ENCODE measurements at places on chromosomes 3 and 15.

DNA sequence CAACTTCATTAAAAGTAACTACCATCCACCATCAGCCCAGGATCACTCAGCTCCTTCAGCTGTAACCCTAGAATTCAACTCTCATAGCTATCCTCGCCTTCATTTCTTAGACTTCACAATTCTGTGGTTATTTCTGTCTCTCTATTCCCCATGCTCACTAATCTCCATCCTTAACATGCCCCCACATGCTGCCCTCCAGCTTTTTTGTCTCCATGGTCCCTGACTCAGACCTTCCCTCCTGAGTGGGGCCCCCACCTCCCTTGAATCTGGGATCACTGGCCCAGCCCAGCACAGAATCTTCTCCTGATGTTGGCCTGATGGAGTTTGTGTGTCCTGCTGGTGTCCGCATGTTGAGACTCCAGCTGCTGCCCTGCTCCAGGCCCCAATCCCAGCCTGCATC lies 41.7 kb downstream of the CHST14 start:
- no peak for DNase-seq

- no peak for DNase-seq
These were observed 25.8 kb downstream of the COLQ start for GRCh38 chr3:15495461-15496340.

GRCh38 chr3:149437710-149438109 lies 36.8 kb upstream of the TM4SF4 start:
- DNase-seq: no peak

DNA sequence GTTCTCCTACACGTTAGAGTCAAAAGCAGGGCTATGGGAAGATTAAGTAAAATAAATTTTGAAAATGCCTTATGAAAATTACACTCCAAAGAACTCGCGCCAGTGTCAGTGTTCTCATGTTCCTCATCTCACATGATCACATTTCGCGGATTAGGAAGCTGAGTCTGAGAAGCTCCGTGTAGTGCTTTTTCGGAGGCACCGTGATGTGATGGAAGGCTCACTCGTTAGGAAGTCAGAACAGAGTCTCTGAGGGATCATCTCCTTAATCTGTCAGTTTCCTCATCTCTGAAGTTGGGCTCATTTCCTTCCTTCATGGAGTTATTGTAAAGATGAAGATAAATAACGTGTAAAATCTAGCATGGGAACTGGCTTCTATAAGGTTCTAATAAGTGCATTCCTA lies 3.2 kb downstream of the ADIPOQ start:
- DNase-seq: no peak

GRCh38 chr15:55247311-55247710 lies 42.3 kb downstream of the RAB27A start:
- no peak for DNase-seq

DNA sequence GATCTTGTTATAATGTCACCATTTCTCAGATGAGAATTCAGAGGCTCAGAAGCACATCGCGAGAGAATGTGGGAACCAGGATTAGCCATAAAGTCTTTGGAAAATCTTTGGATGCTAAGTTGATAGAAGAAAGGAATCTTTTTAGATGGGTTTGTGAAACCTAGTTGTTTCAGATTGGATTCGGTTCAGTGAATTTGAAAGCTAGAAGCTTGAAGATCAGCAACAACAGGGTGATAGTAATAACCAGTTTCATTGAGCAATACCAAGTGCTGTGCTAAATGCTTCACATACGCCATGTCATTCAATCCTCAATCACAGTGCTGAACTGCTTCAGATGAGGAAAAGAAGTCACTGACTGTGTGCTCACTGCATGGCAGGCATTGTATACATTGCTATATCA lies 47.4 kb upstream of the MITF start:
- DNase-seq: no peak

GRCh38 chr3:97952280-97952679 lies 20.0 kb downstream of the RIOX2 start:
- no peak for DNase-seq

DNA sequence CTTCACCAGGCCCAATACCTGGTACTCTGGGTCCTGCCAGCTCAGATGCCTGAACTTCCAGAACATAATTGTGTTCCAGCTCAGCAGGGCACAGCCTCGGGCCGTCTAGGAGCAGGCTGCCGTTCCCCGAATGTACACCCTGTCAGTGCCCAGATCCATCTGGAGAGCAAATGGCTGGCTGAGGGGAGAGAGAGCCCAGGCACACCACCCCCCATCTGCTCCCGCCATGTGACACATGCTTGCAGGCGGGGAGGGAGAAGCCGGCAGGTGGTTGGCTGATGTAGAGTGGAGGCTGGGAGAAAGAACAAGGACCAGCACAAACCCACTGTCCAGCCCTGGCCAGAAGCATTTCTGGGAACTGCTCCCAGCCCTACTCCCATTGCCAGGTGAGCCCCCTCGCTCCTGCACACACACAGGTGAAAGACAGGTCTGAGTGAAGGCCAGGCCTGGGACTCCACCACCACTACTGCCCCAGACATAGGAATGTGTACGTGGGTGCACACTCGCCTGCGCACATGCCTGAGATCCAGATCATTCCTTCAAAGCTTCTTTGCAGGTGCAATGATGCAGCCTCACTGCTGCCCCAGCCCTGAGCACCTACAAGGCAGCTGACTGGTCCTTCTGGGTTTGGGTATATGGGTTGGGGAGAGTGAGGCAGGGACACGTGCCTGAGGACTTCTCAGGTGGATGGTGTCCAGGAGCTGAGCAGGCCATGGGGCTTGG lies 53.5 kb downstream of the SEMA5B start:
- DNase-seq: no peak

DNA sequence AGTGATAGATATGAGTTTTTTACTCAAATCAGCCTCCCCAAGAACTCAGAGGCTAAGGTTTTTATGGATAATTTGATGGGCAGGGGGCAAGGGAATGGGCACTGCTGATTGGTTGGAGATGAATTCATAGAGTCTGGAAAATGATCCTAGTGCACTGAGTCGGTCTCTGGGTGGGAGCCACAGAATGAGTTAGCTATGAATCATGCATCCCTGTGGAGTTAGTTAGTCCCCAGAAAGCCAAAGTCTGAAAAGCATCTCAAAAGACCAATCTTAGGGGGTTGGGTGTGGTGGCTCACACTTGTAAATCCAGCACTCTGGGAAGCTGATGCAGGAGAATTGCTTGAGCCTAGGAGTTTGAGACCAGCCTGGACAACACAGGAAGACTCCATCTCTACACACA lies 516.1 kb downstream of the AGBL1 start:
- no peak for DNase-seq

DNA sequence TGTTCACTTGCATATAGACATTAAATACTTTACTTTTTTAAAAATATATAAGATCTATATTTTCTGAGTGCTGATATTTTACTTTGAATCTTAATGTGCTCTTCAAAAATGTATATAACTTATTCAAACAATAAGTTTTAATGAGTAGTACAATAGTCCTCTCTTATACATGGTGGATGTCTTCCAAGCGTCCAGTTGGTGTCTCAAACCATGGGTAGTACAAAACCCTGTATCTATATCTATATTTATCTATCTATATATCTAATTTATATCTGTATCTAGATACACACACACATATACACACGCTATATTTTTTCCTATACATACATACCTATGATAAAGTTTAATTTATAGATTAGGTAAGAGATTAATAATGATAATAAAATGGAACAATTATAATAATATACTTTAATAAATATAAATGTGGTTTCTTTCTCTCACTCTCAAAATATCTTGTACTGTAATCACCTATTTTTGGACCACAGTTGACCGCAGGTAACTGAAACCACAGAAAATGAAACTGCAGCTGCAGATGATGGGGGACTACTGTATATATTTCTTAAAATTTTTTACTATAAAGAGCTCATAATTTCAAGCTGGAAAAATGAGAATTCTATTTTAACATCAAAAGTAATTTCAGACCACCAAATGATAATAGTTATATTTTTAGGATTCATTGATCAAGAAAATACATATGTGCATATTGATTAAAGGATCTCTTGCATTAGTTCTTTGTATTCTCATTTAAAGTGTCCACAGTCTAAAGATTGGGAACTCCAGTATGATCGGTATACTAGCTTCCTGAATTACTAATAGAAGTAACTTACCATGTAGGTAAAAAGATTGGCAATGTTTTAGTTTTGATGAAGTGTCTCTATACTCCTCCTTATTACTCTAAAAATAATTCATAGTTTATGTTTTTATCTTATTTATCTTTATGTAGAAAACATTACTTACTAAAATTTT lies 215.1 kb upstream of the MLF1 start:
- DNase-seq: no peak

- peak; percentile 41 for DNase-seq
These were observed 143.1 kb downstream of the MYLK start for GRCh38 chr3:123741041-123741511.

DNA sequence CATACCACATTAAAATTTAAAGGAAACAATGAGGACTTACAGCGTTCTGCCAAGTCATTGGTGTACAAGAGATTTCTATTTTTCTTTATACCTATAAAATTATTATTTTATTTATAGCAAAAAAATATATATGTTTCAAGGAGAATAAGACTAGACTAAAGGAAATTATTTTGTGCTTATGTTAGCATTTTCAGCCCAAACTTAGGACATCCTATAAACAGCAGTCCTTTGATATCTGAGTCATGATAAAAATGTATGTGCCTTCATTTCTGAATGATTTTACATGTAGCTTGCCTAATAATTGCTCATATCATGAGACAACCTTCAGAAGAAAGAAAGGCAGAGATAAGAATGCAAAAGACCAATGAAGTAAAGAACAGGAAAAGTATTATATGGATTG lies 16.7 kb upstream of the CPA3 start:
- no peak for DNase-seq

DNA sequence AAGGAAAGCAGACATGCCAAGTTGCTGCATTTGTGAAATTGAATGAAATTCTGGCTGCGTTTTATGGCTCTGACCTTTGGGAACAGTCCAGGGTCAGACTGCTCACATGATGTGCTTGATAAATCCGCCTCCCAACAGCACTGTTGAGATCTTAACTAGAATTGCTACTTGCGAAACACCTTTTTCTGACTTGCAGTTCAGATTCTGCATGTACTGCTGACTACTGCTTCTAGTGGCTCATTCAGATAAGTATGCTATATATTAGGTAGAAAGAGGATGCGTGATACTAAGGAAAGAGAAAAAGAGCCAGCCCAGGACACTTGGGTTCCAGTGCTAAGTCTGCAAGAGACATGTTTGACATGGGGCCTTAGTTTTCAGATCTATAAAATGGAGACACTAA lies 129.4 kb downstream of the LPP start:
- no peak for DNase-seq

DNA sequence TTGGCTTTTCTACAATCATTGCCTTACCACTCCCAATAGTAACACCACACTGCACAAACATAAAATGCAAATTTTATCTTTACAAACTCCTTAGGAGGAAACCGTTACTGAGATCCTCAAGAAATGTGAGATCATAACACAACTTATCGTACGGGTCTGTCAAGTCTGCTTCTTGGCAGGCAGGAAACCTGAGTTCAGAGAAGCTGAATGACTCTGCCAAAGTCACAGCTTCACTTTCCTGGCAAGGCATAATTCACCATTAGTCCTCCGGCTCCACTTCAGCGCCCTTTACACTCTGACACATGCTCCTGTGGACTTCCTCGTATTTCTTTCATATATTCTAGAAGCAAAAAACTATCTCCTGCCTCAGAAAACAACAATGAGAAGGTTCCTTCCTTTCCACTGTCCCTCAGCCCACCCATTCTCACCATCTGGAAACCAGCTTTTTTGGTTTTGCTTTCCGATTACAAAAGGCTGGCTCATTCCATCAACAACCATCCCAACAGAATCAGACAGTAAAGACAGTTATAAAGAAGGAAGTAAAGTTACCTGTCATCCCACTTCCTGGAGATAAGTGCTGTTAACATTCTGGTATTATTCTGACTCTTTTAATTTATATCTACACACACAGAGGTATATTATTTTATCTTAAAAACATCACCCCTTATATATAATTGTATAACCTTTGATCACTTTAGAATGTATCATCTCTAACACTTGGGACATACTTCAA lies 223.4 kb downstream of the STT3B start:
- DNase-seq: no peak

DNA sequence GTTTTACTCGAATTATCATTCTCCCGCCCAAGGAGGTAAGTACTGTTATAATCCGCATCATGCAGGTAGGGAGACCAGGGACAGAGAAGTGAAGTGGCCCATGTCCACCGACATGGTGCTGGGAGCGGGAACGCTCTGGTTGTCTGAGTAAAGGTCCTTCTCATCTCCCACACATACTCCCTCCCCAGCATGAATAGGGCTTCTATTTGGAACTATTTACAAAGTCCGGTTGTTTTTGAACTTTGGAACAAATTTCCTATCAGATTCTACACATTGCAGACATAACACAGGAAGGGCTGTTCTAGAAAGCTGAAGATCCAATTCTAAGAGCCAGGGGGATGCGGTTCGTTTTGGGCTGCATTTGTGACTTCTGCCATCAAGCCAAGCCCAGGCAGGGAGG lies 94.8 kb upstream of the TLE3 start:
- no peak for DNase-seq

DNA sequence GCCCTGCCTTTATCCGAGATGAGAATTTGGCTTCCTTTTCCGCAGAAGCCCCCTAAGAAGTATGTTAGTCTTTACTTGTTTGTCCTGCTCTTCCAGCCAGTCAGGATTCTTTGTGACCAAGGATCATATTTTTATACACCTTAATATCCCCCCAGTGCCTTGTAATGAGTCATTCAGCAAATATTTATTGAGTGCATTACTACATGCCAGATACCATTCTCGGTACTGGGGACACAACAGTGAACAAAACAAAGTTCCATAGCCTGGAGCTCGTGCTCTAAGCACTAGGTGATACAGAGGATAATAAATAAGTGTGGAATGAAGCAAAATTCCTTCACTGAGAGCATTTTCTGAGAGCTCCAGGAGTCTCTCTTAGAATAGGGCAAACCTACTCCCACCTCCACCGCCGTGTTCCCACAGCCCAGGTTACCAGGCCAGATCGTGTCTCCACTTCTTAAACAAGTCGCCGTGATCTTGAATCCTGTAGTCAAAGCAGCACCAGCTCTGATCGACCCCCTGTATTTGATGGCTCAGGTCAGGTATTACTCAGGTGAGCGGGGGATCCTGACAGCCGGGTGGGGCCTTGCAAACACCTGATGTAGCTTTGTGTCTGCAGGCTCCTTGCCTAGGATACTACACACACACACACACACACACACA lies 18.5 kb downstream of the TTC21A start:
- DNase-seq: no peak

GRCh38 chr15:34994925-34995324 lies 6.8 kb upstream of the ZNF770 start:
- no peak for DNase-seq

DNA sequence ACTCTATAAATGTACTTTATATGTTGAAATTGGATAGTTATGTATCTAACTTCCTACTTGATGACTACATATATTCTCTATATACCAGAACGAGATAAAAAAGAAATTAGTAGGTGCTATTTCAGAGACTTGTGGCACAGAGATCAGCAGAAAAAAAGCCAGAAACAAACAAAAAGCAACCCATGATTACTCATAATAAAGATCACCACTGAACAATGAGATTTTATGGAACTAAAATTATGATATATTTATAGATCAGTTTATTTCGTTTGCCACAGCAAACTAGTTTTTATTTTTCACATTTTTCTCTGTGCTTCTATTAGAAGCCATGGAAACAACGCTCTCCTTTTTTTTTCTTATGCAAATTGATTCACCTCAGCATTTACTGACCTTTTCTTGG lies 15.1 kb upstream of the PROK2 start:
- no peak for DNase-seq

Measured in BJ (cell line).